Amygdala (tissue), 56 donors: ENCODE measurements at places on chromosomes 7 and 10.

DNA sequence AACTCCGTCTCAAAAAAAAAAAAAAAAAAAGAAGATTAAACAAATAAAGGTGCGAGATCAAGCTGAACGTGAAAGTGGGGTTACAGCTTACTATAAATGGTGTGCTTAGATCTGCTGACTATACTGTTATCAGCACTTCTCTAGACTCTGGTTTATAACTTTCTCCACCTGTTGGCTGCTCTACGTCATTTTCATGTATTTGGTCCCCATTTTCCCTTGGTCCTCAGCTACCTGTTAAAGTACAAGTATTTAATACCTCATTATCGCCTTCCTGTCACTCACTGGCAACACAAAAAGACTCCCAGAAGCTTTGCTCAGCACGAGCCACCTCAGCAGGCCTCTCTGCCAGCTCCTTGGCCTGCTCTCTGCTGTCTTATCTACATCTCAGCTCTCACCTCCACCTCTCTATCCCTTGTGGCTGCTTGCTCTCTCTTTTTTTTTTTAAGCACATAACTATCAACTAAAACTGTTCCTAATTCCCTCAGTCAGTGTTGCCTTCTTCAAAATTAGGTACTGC is 95.0 kb downstream of the ARMH3 start:
- no peak for DNase-seq

DNA sequence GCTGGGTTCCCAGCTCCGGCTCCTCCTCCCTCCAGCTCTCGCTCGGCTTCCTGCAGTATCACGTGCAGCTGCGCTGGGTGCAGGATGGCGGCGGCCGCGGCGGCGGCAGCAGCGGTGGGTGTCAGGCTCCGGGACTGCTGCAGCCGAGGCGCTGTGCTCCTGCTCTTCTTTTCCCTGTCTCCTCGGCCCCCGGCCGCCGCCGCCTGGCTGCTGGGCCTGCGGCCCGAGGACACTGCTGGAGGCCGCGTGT is at the start of gene CNNM1:
TSS of gene CNNM1 (plus strand) at position 53 of the 250 bp plus-strand sequence. CDS start at position 85, 32 bp downstream.
- no peak for DNase-seq

DNA sequence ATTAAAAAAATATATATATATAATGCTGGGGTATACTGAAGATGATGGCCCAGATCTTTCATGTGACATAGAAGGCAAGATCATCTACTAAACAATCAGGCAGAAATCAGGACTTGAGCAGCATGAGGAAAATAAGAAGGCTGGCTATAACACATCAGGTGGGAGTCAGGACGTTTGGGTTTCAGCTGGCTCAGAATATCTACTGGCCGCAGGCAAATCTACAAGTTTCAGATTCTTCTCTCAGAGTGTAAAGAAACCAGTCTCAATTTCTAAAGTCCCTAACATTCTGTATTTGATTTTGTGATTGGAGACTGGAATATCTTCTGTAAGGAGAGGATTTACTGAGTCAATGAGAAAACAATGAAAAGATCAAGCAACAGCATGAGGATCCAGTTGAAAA is 37.7 kb upstream of the FAM3C start:
- DNase-seq = no peak

DNA sequence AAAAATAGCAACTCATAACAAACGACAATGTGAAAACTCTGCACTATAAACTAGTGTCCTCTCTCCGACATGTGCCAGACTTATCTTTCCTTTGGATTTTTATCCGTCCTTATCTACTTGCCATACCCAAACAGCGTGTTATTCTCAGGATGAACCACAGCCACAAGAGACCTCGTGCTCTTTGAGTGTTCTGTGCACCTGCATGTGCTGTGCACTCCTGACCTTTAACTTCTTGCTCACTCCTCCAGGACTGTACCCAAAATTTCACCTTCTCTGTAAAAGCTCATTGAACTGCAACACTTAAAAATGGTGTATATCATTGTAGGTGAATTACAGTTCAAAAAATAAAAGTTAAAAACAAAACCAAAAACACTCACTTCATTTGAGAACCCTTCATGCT is 58.0 kb upstream of the SLC35G1 start:
- no peak for DNase-seq

DNA sequence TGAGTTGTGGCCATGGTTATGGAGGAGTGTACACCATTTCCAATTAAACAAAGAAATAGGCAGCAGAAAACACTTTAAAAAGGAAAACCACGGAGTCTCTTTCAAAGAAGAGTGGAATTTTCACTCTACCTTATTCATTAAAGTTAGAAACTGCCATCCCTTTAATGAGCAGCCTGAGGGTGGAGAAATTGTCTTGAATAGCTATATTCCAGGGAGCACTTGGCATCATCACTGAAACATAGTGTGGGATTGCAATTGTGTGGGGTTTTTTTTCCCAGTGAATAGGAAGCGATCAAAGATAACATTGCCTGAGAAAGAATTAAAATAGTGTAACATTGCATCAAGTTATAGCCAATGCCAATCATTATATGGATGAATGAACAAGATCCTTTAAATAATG is 191.6 kb downstream of the TEX36 start:
- no peak for DNase-seq

GRCh38 chr10:14604181-14605142 is 170.2 kb downstream of the FAM107B start:
- DNase-seq = peak; percentile 70

GRCh38 chr7:70393956-70394355 is 738.0 kb upstream of the GALNT17 start:
- no peak for DNase-seq

DNA sequence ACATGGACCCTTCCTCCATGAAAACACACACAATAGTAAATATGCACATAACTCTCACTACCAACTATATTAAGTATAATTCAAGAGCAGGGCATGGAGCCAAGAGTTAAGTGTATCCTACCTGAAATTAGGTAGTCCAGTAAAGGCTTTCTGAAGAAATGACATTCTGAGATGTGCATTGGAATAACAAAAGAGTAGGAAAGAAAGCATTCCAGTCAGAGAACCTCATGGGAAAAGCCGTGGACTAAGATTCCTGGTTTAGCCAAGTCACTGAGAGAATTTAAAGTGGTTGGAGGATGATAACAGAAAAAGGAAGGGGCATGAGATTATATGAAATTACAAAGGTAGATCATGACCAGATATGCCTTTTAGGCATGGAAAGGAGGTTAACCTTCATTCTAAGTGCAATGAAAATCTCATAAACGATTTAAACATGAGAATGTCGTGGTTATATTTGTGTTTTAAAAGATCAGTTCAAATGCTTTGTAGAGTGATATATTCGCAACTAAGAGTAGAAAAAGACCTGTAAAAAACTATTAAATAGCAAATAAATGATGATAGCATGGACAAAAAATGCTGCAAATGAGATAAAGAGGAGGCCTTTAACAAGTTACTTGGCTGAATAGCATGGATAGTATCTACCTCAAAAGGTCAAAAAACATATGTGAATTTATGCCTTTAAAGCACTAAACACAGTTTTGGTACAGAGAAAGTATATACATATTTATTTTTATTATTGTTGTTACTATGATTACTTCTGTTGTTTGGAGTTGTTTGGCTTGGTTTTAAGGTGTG is 767.4 kb upstream of the GHITM start:
- no peak for DNase-seq

DNA sequence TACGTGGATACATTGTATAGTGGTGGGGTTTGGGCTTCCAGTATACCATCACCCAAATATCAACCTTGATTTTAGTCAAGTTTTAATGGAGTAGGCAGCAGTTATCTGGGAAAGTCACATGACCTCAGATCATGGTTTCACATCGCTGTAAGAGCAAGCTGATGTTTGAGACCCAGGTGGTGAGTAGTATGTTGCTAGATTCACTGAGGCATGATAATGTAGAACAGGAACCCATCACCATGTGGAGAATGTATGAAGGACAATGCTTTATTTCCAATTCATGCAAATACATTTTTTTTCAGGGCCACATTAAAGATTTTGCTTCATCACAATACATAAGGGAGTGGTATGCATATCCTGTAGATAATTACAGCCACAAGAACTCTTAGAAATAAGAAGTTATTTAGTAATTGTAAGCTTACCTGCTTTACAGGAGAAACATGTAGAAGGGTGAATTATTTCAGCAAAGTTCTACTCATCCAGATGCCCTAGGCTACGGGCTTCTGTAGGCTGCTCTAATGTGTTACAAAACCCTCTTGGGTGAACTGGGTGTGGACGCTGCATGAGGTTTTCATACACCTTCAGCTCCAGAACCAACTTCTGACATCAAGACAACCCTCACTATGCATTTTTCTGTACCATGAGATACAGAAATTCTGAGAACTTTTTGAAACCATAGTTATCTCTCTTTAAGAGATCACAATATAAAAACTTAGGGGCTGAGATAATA is 27.6 kb upstream of the LAMB4 start:
- no peak for DNase-seq

DNA sequence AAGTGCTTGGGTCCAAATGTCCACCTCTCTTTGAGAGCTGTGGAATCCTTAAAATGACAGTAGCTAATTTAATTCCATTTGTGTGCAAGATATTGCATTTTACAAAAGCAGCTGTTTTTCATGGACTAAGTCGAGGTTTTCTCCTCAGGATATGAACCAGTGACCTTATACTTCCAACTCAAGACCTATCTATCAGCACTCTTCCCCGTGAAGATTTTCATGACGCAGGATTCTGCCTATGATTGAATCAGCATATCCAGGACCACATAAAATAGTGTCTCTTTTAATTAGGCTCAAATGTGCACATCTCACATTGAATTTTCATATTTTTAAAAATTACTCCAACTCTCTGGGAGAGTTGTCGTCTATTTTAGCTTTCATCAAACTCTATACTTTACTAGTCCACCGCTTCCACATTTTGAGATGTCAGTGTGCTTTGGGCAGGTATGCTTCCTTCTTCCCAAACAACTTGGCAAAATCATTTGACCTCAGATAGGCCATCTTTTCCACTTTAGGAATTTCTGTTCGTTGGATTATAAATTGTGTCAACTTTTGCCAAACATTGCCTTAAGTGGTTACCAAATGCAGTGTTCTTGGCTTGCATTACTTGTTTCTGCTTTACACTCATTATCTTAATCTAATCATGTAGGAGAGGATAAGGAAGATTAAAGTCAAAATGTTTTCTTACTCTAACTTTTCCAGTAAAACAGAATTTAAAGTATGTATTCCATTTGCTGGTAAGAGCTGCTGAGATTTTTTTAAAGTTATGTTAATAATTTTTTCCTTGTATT is 39.4 kb downstream of the SEMA3A start:
- DNase-seq = no peak

DNA sequence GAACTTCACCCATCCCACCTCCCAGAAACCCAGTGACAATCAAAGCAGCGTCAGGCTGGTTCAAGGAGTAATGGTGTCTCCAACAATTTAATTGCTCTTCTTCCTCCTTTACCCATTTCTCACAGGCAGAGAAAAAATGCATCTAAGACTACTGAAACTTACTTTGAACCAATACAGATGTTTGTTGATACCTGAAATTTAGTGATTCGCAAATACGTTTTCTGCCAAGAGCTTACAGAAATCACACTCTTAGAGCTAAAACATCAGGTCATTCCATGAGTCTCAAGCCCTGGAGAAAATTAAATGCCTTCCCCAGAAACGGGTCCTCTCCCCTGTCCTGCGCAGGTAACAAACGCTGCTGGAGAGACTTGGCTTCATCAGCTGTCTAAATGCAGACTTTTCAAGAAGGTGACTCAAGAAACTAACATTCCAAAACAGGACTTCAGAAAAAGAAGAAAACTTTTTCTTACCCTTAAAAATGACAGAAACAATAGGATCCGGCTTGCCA is 443 bp downstream of the MYOF start:
- no peak for DNase-seq
